CD4-positive, alpha-beta memory T cell (primary cell): ENCODE measurements at places on chromosomes 16 and 17. TPM values are rescaled to one million over a fixed set of nuclear protein-coding genes. Genes with fewer than 3 reads are reported as not detected.

Gene MYLK3
- not detected for polyA plus RNA-seq

Gene PITPNC1
- polyA plus RNA-seq = 124 TPM

Gene PIRT
- polyA plus RNA-seq = not detected

GRCh38 chr16:86477642-86478041, 32.7 kb upstream of the FOXF1 start:
- DNase-seq = no peak

GRCh38 chr16:29154088-29154487, 169.2 kb downstream of the LAT start:
- DNase-seq = no peak

- no peak for DNase-seq
These were observed 18.1 kb downstream of the SLC7A5 start for GRCh38 chr16:87851141-87851587.

- no peak for DNase-seq
These were observed 110.3 kb upstream of the CDC42EP4 start for GRCh38 chr17:73422121-73422520.

GRCh38 chr17:81593105-81593871, 41.1 kb upstream of the FAAP100 start:
- DNase-seq = no peak

DNA sequence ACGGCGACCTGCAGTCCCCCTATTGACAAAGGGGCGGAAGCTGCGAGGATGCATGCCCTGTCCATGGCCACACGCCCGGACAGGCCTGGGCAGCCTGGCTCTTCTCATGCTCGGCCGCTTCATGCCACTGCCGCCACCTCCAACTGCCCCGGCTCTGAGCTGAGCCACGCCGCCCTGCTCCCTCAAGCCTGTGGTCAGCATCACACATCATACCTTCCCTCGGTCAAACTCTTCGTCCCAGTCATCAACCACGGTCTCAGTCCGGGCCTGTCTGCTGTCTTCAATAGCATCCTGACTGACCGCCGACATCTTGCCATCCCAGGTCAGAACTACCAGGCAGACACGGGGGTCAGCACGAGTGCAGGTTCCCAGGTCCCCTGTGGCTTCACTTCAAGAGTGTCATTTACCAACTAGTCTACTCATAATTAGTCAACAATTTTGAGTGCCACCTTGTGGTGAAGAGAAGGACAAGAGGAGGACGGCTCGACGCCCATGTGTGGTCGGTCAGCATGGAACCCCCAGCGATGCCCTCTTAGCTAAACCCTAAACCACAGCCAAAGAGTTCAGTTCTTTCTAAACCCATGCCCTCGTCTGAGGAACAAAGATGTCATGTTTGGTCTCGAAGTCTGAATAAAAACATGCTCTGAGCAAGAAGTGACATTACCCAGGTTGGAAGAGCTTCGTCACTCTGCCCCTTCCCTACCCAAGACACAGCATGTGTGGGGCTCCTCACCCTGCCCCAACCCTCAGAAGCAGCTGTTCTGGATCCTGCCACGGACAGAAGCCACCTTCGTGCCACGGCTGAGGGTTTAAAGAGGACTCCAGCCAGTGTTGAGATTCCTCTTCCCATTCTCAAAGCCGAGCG, 16.9 kb upstream of the CYTH1 start:
- peak; percentile 50 for DNase-seq

- DNase-seq = no peak
These were observed 150.9 kb downstream of the HS3ST3B1 start for GRCh38 chr17:14451729-14452191.

- no peak for DNase-seq
These were observed 8.4 kb downstream of the FXR2 start for GRCh38 chr17:7606280-7606679.

GRCh38 chr16:89161763-89162713, 9.5 kb upstream of the CDH15 start:
- DNase-seq = no peak

- DNase-seq = peak; percentile 93
These were observed 23.5 kb downstream of the USP36 start for GRCh38 chr17:78817123-78817522.

DNA sequence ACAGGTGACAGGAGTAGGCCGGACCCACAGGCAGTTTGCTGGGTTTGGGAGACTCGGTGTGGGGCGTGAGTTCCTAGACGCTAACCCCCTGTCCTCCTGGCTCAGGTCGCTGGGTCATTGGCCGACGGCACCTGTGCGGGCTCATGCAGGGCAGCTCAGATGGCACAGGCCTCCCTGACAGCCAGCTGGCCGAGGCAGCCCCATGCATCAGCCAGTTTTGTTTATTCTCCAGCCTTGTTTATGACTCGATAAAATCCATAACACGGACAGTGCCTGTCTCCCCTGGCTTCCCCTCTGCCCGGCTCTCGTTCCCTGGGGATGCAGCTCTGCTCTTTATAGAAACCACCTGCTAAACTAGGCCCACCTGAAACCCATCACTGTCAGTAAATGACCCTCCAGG, 46.0 kb downstream of the SDK2 start:
- no peak for DNase-seq
